ENCODE measurements at places on chromosomes 5 and 9. TPM values are rescaled to one million over a fixed set of nuclear protein-coding genes. Genes with fewer than 3 reads are reported as not detected.
A peak's percentile ranks its signal among the peaks of the same experiment; 100 is the strongest.

DNA sequence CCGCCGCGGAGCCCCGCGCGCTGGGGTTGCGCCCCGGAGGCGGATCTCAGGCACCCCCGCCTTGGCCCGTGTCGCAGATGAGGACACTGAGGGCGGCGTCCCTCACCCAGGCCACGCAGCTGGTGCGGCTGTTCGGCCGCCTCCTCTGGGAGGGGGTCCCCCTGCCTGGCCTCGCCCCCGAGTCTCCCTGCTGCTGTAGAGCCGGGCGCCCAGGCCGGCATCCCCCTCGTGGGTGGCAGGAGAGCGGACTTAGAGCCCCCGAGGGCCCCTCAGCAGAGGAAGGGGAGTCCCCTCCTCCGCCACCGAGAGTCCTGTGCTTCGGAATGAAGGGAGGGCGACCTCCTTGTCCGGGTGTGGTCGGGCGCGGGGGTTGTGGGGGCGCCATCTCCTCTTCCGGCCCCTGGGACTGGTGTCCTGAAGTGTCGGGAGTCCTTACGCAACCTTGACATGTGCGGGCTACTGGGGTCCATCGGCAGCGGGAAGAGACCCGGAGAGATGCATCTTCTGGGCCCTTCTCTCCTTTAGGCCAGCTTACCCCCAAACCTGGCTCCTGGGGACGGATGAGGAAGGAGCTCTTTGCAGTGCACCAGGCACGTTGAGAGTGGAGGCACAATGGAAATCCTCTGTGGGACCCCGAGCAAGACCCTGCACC, 11.7 kb upstream of the EXOSC2 start:
- peak overlapping the region; percentile 41 for H3K4me3 ChIP-seq
- H3K27me3 ChIP-seq: peaks cover 19% of the 10 kb centered on the region
- H3K27ac ChIP-seq: no peak overlapping the region

DNA sequence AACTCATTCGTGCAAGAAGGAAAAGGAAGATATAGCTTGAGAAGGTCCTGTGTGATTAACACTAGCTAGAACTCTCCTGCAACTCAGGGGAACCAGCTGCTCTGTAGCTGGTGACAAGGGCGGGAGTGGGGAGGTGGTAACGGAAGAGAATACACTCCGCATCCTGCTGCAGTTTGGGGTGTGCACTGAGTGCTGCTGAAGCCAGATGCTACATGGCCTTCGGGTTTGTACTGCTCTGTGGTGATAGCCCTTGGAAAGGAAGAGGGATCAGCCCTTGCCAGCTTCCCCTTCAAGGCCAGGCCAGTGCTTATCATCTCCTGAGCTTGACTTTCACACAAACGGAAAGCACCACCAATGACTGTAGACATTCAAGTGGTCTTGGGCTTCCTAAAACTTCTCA, 34.3 kb downstream of the FRMD3 start:
- H3K4me3 ChIP-seq: no peak overlapping the region
- H3K4me1 ChIP-seq: no peaks in the 10 kb centered on the region

- peaks cover 5% of the 10 kb centered on the region for H3K4me1 ChIP-seq
- peak overlapping the region; percentile 62 for H3K27ac ChIP-seq
- H3K4me3 ChIP-seq: no peak overlapping the region
- DNase-seq: peak; percentile 96
- H3K36me3 ChIP-seq: no peaks in the 10 kb centered on the region
Measured at GRCh38 chr5:142472306-142472951, 147.6 kb upstream of the SPRY4 start.

GRCh38 chr5:93789173-93790067, 48.0 kb upstream of the POU5F2 start:
- H3K4me3 ChIP-seq: no peak overlapping the region
- H3K27me3 ChIP-seq: no peaks in the 10 kb centered on the region
- H3K4me1 ChIP-seq: peaks cover 4% of the 10 kb centered on the region

- H3K27me3 ChIP-seq: peaks cover 14% of the 10 kb centered on the region
- H3K36me3 ChIP-seq: no peaks in the 10 kb centered on the region
- H3K4me3 ChIP-seq: no peak overlapping the region
- H3K4me1 ChIP-seq: peaks cover 27% of the 10 kb centered on the region
- no peak overlapping the region for H3K27ac ChIP-seq
Measured at GRCh38 chr5:78755822-78756429, 107.4 kb upstream of the LHFPL2 start.

DNA sequence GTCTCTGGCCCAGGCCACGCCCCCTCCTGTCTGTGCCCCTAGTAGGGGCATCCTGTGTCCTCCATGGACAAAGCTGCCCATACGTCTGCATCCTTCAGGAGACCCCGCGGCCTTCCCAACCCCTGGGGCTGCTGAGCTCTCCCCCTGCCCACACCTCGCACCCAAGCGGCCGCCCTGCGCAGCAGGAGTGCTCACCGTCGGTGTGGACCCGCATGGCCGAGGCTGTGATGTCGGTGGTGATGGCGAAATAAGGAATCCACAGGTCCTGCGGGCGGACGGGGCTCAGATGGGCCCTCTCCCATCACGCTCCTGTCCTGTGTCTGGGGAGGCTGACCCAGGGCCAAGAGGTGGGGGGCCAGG, 4.8 kb upstream of the NSMF start:
- no peaks in the 10 kb centered on the region for H3K36me3 ChIP-seq
- H3K4me1 ChIP-seq: peaks cover 4% of the 10 kb centered on the region
- H3K27ac ChIP-seq: no peak overlapping the region
- DNase-seq: no peak
- H3K4me3 ChIP-seq: no peak overlapping the region

DNA sequence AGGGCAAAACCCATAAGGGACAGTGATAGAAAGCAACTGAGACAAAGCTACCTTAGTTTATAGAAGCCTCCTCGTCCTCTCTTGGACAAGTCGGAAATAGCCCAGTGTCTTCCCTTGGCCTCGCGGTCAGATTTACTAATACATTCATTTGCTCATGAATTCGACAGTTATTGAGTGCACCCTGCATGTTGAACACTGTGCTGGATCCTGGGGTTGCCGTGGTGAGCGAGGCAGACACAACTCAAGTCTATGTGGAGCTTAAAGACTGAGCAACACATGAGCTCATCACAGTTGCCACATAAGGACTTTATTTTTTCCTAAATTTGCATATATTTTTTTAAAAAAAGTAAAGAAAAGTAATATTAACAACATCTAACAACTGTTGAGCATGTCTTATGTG, 411.1 kb upstream of the ITGA1 start:
- no peaks in the 10 kb centered on the region for H3K27me3 ChIP-seq
- DNase-seq: no peak
- no peak overlapping the region for H3K27ac ChIP-seq

GRCh38 chr9:95239071-95239470, 78.4 kb downstream of the FANCC start:
- H3K4me1 ChIP-seq: no peaks in the 10 kb centered on the region
- H3K27ac ChIP-seq: no peak overlapping the region
- peaks cover 3% of the 10 kb centered on the region for H3K36me3 ChIP-seq

- H3K27me3 ChIP-seq: no peaks in the 10 kb centered on the region
- H3K27ac ChIP-seq: no peak overlapping the region
- H3K4me3 ChIP-seq: no peak overlapping the region
- H3K36me3 ChIP-seq: no peaks in the 10 kb centered on the region
Measured at GRCh38 chr9:84834426-84834825, 164.9 kb downstream of the NTRK2 start.

DNA sequence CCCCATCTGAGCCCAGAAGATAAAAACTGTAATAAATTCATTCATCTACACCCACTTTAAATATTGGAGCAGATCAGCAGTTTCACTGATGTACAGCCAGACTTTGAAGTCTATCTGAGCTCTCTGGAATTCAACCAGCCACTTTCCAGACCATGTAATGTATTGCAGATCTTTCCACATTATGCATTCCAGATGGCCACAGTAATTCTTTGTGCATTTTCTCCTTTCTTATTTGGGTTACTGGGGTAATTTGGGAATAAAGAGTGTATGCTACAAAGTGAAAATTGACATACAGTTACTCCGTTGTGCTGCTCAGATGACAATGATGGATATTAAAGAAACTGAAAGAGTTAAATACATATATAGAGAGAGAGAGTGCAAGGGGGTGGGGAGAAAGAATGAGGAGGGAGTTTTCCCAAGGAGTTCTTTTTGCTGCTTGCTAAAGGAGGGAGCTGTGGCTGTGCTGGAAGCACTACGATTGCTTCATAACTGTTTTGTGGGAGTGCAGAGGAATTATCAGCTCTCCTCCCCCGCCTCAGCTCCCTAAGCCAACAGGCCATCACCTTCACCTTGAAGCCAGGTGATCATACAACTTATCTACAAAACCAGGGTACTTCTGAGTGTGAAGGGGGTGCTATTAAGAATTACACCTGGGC, 152.8 kb downstream of the GAS1 start:
- H3K27me3 ChIP-seq: no peaks in the 10 kb centered on the region
- H3K27ac ChIP-seq: peak overlapping the region; percentile 73
- peak; percentile 79 for DNase-seq
- H3K4me3 ChIP-seq: no peak overlapping the region
- peaks cover 9% of the 10 kb centered on the region for H3K4me1 ChIP-seq
- no peaks in the 10 kb centered on the region for H3K36me3 ChIP-seq

- no peaks in the 10 kb centered on the region for H3K4me1 ChIP-seq
- H3K27ac ChIP-seq: no peak overlapping the region
- no peak for DNase-seq
Measured at GRCh38 chr5:96809921-96810320, 2.2 kb upstream of the ERAP1 start.

- no peak for DNase-seq
- no peak overlapping the region for H3K27ac ChIP-seq
- no peak overlapping the region for H3K4me3 ChIP-seq
- no peaks in the 10 kb centered on the region for H3K27me3 ChIP-seq
- no peaks in the 10 kb centered on the region for H3K4me1 ChIP-seq
- no peaks in the 10 kb centered on the region for H3K36me3 ChIP-seq
Measured at GRCh38 chr5:143101121-143101520, 302.4 kb downstream of the NR3C1 start.

- no peaks in the 10 kb centered on the region for H3K27me3 ChIP-seq
- H3K36me3 ChIP-seq: peaks cover 91% of the 10 kb centered on the region
- DNase-seq: no peak
- no peak overlapping the region for H3K27ac ChIP-seq
- H3K4me1 ChIP-seq: no peaks in the 10 kb centered on the region
- no peak overlapping the region for H3K4me3 ChIP-seq
Measured at GRCh38 chr9:136470792-136471469, 11.9 kb downstream of the SEC16A start.

DNA sequence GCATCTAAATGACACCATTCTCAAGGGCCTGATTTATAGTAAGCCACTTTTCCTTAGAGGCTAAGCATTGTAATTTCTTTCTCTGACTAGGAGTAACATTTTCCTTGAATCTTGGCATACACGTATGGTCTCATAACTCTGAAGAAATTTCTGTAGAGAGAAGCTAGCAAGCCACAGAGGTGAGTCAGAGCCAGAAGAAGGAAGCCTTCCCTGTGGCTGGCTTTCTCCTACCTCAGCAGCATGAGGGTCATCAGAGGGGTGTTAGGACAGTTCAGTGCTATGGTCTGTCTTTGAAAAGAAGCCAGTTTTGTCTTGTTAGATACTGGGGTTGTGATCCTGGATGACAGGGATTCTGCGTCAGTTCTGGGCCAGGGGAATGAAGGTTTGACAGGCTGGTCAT, 3.2 kb downstream of the SNX30 start:
- no peak overlapping the region for H3K4me3 ChIP-seq
- no peaks in the 10 kb centered on the region for H3K27me3 ChIP-seq
- H3K27ac ChIP-seq: peak overlapping the region; percentile 72
- no peaks in the 10 kb centered on the region for H3K36me3 ChIP-seq
- peaks cover 24% of the 10 kb centered on the region for H3K4me1 ChIP-seq

GRCh38 chr5:170420806-170421412, 31.7 kb upstream of the KCNMB1 start:
- H3K36me3 ChIP-seq: no peaks in the 10 kb centered on the region
- peak; percentile 67 for DNase-seq
- no peak overlapping the region for H3K27ac ChIP-seq
- H3K27me3 ChIP-seq: peaks cover 7% of the 10 kb centered on the region
- no peaks in the 10 kb centered on the region for H3K4me1 ChIP-seq

GRCh38 chr9:90981726-90982125, 180.1 kb downstream of the SYK start:
- H3K27ac ChIP-seq: no peak overlapping the region
- H3K4me3 ChIP-seq: no peak overlapping the region
- H3K27me3 ChIP-seq: no peaks in the 10 kb centered on the region
- DNase-seq: no peak
- H3K36me3 ChIP-seq: no peaks in the 10 kb centered on the region
- H3K4me1 ChIP-seq: peaks cover 4% of the 10 kb centered on the region

- H3K36me3 ChIP-seq: no peaks in the 10 kb centered on the region
- no peak overlapping the region for H3K4me3 ChIP-seq
- H3K27me3 ChIP-seq: peaks cover 6% of the 10 kb centered on the region
- DNase-seq: no peak
- no peaks in the 10 kb centered on the region for H3K4me1 ChIP-seq
Measured at GRCh38 chr9:99523838-99524237, 297.8 kb upstream of the NR4A3 start.

DNA sequence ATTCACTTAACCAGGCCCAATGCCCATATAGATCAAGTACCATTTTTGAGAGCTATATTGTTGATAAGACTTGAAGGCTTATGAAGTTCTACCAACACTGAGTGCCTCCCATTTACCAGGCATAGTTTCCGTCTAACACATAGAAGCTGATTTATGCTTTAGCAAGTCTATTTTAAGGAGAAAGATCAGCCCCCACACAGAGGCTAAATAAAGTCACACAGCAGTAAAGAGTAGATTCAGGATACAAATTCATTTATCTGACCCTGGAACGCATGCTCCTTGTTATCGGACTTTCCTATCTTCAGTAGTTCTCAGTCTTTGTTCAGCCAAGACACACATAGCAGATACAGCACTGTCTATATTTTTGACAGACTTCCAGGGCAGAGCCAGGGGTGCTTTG, 34.2 kb downstream of the DMGDH start:
- no peak overlapping the region for H3K4me3 ChIP-seq
- no peaks in the 10 kb centered on the region for H3K27me3 ChIP-seq
- no peak for DNase-seq
- H3K27ac ChIP-seq: no peak overlapping the region
- H3K4me1 ChIP-seq: no peaks in the 10 kb centered on the region
- H3K36me3 ChIP-seq: no peaks in the 10 kb centered on the region

GRCh38 chr9:83140061-83140460, 77.1 kb upstream of the RASEF start:
- H3K4me3 ChIP-seq: no peak overlapping the region
- H3K4me1 ChIP-seq: no peaks in the 10 kb centered on the region
- no peaks in the 10 kb centered on the region for H3K36me3 ChIP-seq
- no peak overlapping the region for H3K27ac ChIP-seq
- H3K27me3 ChIP-seq: no peaks in the 10 kb centered on the region

DNA sequence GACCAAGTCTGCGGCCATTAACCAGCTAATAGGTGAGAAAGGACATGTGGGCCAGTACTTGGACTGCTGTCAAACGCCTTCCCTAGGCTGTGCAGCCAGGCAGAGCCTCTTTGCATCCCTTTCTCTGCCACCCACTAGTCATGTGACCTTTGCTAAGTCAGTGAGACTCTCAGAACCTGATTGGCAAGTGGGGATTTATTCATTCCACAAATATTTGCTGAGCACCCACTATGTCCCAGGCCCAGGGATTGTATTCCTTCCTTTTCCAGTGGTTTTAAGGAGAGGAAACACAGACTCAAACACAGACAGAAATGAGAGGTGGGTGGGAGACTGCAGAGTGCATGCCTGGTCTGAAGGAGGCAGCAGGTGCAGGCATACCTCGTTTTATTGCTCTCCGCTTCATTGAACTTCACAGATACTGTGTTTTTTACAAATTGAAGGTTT, 71.6 kb upstream of the GALNT10 start:
- no peaks in the 10 kb centered on the region for H3K36me3 ChIP-seq
- no peaks in the 10 kb centered on the region for H3K4me1 ChIP-seq
- peaks cover 3% of the 10 kb centered on the region for H3K27me3 ChIP-seq
- no peak overlapping the region for H3K27ac ChIP-seq
- no peak overlapping the region for H3K4me3 ChIP-seq

Gene SYK
- polyA plus RNA-seq: not detected

Gene TAS2R1
- polyA plus RNA-seq: not detected

Gene PCDHGB5
- polyA plus RNA-seq: 21.1 TPM

Gene PCDHB10
- polyA plus RNA-seq: 0.19 TPM

All from IMR-90 (cell line).